Iris pigment epithelial cell (primary cell): ENCODE measurements at places on chromosomes 13 and 19.
A peak's percentile ranks its signal among the peaks of the same experiment; 100 is the strongest.

DNA sequence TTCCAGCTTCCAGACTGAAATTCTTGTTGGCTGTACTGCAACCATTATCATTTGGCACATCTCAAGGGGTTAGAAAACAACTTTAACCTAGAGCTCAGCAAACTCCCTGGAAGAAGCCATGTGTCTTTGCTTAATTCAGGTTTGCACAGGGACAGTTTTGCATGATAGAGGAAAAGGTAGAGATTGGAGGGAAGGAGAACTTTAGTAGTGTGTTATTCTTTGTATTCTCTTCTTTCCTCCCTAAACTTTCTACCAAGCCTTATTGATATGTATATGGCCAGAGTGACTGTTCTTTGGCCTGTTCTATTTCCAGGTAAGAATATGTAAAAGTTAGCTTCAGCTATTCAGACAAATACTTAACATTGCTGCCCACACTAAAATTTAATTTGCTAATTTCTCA, 53.1 kb downstream of the UGGT2 start:
- DNase-seq = no peak

DNA sequence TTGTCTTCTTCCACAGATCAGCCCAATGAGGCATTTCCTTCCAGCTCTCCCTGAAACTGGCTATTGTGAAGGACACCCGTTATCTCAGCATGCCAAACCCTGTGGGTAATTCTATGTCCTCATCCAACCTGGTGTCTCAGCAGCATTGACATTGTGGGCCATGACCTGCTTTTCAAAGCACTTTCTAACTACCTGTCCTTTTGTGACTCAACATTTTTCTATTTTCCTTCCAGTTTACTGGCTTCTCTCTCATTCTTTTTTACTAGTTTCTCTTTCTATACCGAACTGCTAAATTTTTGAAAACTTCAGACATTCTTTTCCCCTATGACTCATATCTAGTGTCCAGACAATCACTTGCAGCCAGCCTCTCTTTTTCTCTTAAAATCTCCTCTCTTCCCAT, 136.4 kb upstream of the HTR2A start:
- DNase-seq = peak; percentile 21

DNA sequence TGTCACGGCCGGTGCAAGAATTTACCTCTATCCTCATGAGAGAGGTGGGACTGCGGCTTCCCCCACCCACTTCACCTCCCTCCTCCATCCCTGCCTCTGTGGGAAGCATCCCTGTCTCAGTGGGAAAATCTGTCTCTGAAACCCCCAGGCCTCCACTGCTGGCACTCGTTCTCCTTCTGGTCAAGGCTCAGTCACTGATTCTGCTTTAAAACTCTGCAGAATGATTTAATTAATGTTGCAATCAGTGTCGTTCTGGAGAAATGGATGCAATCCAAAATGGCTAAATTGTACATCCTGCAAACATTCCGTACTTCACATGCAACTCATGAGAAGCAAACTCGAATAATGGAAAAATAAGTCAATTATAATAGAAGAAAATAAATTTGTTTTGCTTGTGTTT, 5.6 kb downstream of the RASL11A start:
- peak; percentile 77 for DNase-seq

DNA sequence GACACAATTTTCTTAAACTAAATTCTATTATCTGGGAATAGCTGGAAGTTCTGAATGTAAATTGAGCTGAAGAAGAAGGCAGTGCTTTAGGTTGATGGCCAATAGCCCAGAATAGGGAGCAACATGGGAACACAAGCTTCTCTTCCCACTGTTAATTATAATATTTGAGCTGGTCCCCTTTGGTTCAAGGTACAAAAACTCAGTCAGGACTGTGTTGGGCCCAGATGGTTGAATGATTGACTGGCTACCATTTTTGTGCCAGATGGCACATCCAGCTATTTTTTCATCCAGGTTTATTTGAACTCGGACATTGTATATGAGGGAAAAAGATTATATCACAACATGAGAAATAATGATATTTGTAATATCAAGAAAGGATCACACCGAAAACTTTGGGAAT, 458.9 kb downstream of the SLITRK1 start:
- DNase-seq = no peak

DNA sequence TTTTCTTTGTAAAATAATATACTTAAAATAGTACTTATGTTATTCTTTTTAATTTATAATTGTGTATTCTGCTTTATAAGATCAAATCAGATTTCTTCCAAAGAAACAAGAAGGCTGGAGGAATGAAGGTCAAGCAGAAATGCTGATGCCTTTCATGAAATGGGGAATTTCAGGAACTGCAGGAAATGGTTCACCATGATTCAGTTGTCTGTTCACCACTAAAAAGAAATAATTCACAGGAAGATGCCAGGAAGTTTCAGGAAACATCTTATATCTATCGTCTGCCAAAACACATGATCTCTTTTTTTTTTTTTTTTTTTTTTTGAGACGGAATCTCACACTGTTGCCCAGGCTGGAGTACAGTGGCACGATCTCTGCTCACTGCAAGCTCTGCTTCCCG, 15.7 kb upstream of the SCEL start:
- DNase-seq = no peak

DNA sequence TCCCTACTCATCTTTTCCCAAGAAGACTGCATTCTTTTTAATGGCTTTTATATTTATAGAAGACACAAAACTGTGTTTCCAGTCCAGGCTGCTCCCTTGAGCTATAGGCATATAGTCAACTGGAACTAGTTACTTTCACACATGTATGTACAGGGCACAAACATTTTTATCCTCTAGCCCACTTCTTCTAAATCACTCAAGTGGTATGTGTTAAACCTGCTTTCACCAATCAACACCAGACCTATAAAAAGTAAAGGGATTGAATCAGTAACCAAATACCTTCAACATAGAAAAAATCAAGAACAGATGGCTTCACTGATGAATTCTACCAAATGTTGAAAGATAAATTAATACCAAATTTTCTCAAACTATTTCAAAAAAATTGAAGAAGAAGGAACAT, 584.2 kb upstream of the SLITRK1 start:
- no peak for DNase-seq

- DNase-seq = no peak
These were observed 778.3 kb upstream of the SLC10A2 start for GRCh38 chr13:103844471-103844870.

DNA sequence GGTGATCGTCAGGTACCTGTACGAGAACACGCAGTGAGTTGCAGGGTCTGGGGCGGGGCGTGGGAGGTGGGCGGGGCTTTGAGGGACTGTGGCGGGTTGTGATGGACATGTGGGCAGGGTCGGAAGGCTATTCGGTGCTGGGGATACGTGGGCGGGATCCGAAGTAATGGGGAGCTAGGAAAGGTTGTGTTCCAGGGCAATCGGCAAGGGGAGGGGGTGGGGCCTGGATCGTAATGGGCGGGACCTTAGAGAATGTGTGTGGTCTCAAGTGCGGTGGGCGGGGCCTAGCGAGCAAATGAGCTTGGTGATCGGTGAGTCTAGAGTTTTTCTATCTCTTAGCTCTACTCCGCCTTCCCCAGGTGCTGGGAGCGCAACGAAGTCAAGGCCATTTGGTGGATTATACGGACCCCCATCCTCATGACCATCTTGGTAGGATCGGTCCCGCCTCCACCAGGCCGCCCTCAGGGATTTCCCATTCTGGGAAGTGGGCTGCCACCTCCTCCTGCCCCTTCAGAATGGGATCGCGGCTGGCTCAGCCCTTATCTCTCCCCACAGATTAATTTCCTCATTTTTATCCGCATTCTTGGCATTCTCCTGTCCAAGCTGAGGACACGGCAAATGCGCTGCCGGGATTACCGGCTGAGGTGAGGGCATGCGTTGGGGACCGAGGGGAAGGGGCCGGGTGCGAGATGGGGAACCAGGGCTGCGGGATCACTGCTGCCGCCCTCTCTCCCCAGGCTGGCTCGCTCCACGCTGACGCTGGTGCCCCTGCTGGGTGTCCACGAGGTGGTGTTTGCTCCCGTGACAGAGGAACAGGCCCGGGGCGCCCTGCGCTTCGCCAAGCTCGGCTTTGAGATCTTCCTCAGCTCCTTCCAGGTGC, 9.6 kb downstream of the GIPR start:
- peak; percentile 96 for DNase-seq

GRCh38 chr13:84446972-84447639, 564.8 kb upstream of the SLITRK1 start:
- DNase-seq = peak; percentile 78

DNA sequence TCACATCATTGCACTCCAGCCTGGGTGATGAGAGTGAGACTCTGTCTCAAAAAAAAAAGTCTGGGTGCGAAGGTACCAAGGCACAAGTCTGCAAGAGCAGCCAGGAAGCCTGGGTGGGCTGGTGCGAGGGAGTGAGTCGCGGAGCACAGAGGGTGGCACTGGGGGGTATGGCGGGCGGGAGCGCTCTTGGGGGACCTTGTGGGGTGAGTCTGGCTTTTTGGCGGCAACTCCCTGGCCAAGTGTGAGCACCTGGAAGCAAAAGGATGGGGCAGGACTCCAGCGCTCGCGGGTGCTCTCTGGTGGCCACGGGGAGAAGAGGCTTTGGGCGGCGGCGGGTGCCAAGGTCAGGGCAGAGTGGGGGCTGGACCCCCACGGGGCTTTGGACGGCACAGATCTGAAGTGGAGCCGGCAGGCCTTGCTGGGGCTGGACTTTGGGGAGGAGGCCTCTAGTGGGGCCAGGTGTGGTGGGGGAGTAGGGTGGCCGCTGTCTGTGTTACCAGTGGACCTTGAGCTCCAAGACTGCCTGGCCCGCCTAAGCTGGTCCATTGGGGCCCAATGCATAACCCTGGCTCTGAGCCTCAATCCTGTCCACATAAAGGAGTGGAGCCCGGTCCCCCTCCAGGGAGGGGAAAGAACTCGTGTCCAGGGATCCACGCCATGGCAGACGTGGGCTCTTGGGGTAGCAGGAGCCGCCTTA, 1.6 kb downstream of the P2RY11 start:
- DNase-seq = peak; percentile 39

DNA sequence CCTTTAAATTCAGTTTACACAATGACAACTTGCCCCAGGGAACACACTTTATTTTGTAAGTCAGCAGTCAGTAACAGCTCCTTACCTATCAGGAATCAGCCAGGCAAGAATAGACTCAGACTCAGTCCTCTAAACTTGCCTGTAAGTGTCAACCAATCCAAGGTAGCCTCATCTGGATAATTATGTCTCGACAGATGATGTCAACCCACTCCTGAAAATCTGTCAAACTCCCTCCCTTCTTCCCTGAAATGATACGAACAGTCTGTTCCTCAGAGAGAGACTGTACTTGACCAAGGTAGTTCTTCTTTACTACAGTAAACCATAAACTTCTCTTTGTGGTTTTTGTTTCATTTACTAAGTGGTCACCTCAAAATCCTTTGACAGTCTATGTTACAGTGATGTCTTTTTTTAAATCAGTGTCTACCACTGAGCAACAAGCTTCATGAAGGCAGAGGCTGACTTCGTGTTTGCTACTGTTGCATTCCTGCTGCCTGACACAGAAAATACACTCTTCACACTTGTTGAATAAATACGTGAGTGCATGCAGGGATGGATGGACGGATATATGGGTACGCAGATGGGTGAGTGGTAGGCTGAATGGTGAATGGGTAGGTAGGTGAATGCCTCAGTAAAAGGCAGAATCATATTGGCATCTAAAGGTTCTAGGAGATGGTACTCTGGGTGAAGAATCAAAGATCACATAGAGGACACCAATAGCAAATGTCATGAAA, 17.5 kb upstream of the FREM2 start:
- DNase-seq = no peak

GRCh38 chr13:113884821-113885220, 20.9 kb upstream of the GAS6 start:
- no peak for DNase-seq

GRCh38 chr13:97743938-97744337, 209.5 kb upstream of the IPO5 start:
- DNase-seq = peak; percentile 42

DNA sequence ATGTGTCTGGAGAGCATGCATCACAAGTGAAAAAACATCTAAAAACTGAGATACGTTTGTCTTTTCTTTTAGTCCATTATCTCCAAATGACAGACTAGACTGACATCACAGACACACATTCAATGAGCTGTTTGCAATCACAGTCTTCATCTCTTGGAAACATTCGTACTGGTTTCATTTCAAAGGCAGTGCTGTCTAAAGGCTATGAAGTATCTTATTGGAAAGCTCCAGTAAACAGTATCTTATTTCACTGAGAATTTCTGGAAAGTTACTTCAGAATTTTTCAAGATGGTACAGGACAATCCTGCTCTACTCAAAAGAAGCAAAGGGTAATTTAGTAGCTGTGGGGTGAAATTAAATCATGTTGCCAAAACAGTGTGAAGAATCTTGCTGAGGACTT, 53.5 kb upstream of the TNFRSF19 start:
- DNase-seq = peak; percentile 60

- DNase-seq = no peak
These were observed 24.4 kb upstream of the URAD start for GRCh38 chr13:28012896-28013295.

DNA sequence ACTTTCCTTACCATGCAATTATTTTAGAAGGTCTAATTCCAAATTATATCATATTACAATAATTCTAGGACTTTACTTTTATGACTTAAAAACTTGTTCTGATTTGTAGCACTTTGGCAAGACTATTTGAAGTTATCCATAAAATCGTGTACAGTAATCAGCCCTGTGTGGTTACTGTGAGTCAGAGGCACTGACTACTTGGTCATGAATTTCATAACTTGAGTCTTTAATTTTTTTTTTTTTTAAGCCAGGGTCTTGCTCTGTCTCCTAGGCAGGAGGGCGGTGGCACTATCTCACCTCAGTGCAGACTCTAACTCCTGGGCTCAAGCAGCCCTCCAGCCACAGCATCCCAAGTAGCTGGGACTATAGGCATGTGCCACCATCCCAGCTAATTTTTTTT, 1319.2 kb upstream of the SLC10A2 start:
- peak; percentile 84 for DNase-seq

DNA sequence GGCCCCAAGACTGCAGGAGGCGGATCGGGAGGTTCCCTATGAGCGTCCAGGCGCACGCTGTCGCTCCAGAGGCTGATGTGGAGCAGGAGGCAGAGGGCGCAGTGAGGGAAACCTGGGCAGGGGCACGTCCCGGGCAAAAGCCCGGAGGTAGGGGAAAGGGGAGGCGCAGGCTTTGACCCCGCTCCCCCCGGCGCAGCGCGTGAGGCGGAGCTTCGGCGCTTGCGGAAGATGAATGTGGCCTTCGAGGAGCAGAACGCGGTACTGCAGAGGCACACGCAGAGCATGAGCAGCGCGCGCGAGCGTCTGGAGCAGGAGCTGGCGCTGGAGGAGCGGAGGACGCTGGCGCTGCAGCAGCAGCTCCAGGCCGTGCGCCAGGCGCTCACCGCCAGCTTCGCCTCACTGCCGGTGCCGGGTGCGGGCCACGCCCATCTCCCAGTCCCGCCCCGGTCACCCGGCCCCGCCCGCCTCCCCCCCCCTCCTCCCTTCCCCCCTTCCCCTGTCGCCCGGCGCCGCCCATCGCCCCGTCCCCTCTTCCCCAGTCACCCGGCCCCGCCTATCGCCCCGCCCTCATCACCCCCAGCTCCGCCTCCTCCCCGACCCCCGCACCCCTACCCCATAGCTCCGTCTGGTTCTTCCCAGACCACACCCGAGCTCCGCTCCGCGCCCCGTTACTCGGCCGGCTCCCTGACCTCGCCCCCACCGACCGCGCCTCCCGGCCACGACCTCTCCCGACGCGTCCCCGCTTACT, 4.1 kb downstream of the HMG20B start:
- peak; percentile 82 for DNase-seq
